ENCODE measurements at places on chromosomes 2 and 18. TPM values are rescaled to one million over a fixed set of nuclear protein-coding genes. Genes with fewer than 3 reads are reported as not detected.

DNA sequence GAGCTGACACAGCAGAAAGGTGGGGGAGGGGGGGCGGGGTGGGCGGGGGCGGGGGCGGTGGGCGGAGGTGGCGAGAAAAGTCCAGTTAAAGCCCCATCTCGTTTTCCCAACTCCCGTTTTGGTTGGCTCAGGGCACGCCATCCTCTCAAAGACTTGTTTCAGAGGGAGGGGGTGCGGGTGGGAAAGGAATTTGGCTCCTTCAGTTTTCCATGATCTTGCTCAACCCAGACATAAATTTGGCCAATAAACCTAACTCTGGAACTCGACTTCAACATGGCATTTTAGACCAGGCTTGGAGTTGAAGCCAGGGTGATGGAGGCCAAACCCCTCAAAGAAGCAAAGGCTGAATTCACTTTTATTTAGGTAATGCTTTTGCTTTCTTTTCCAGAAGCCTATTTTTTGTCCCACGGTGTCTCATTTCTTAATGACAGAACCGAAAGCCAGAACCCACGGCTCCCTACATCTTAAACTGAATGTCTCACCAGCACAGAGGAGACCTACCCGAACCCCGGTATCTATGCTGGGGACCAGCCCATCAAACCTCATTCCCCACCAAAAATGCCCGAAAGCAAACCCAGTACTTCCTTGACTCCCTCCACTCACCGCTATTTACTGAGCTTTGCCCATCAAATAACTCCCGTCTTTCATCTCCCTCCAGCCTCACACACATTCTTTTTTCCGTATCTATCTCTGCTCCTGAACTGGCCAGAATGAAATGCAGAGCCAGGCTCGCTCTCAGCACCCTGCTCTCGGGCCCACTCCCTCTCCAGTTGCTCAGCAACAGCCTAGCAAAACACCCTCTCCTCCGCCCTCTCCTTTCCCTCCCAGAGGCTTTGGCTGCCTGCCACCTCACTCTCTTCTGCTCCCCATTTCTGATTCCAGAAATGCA is 4.3 kb downstream of the IGFBP5 start:
- peak; percentile 79 for DNase-seq

GRCh38 chr18:35227254-35227653 is 13.6 kb upstream of the ZNF397 start:
- no peak for DNase-seq

DNA sequence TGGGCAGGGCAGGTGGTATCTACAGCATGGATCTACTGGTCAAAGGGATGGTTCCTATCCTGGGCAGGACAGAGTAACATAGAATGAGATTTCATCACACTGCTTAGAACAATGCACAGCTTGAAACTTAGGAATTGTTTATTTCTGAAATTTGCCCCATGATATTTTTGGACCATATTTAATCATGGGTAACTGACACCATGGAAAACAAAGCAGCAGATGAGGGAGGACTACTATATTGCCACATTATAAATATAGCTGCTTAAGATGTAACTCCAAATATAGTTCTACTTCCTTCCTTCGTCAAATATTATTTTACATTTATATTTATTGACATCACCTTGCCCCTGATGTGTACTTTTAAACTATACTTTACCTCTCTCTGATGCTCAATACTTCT is 254.7 kb downstream of the PTPRM start:
- no peak for DNase-seq

- DNase-seq: no peak
Observed at GRCh38 chr18:66124394-66124793, 373.6 kb downstream of the CDH7 start.

DNA sequence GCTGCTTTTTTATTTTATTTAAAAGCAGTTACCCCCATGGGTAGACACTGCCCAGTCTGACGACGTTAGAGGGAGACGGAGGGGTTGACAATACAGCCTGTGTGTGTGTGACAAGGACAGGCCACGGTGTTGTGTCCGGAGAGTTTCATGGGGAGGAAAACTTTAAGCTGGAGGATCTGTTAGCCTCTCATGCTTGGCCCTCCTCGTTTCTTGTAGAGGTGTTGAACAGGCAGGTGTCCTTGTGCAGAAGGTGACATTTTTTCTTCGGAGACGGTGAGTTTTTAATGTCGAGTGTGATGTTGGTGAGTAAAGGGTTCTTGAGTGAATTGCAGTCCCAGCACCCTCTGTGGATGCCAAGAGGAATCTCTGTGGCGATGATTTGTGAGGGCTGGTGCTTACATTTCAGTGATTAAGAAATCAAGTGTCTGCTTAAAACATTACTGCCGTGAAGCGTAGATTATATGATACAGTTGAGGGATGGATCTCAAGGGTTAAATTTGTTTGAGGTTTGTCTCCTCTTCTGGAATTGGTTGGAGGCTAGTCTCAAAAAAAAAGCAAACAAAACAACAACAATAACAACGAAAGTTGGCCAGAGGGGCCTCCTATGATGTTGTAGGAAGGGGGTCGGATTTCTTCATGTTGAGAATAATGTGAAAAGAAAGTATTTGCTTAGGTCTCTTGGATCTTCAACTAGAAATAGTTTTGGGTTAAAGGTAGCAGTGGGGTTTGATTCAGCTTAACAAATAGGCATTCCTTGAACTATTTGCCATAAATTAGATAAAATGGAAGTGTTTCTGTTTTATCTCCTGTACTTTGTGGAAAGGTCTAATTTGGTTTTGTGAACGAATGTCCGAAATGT is 1.6 kb downstream of the NCOA1 start:
- DNase-seq: no peak

DNA sequence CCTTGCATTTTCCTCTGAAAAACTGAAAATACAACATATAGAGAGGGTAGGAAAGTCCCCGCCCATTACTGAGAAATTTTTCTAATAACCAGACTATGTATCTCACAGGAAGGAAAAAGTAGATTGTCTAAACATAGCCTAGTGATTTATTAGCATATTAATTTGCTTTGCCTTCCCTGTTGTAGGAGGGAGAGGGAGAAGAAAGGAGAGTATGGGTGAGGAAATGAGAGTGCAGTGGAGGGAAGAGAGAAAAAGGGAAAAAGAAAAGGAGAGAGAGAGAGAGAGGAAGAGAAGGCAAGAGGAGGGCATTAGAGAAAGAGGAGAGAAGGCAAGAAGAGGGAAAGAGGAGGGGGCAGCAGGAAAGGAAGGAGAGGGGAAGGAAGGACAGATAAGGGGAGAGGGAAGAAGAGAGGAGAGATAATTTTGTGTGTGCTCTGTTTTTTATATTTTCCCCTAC is 3.6 kb upstream of the KYNU start:
- DNase-seq: no peak

DNA sequence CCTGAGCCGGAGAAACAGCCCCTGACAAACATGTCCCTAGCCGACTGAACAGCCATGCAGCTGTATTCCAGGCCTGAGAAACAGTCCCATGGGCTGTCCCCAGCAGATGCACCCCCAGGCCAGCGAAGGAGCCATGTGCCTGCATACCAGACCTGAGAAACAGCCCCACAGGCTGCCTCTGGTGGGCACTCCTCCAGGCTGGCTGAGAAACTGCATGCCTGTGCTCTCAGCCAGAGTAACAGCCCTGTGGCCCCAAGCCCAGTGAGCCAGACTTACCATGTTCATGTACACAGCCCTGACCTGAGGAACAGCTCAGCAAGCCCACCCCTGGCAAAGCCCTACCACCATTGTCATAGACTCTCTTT is 24.8 kb downstream of the BOLL start:
- DNase-seq: no peak

GRCh38 chr18:59643740-59644139 is 53.5 kb downstream of the CCBE1 start:
- DNase-seq: no peak

DNA sequence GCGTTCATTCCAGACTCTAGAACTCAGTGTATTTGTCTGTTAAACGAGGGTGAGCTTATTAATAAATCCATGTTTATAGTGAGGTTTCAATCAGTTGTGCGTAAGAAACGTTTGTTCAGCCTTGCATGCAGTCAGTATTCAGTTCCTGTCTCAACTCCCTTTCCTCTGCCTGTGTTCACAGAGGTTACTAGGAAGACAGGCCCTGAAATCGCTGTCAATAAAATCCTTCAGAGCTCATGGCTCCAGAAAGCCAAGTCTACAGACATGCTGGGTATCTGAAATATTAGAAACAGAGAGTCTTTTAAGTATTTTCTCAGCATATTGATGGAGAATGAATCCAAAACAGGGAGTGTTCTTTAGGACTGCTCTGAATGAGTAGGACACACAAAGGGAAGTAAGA is 75.4 kb downstream of the KLF7 start:
- DNase-seq: no peak

- DNase-seq: no peak
Observed at GRCh38 chr2:168323529-168324021, 76.2 kb upstream of the STK39 start.

- DNase-seq: no peak
Observed at GRCh38 chr2:188022389-188022788, 269.3 kb upstream of the GULP1 start.

DNA sequence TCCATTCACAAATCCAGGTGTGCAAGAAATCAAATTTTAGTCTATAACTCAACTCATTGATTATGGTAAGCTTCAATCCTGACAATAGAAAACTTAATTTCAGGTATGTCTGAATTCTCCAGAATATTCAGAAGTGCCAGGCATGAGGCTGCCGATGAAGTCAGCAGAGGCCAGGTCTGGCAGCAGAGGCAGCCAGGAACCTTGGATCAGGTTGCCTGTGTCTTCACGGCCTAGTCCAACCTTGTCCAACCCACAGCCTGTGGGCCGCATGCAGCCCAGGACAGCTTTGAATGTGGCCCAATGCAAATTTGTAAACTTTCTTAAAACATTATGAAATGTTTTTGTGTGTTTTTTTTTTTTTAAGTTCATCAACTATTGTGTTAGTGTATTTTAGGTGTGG is 46.9 kb upstream of the ASPRV1 start:
- no peak for DNase-seq

- DNase-seq: no peak
Observed at GRCh38 chr2:20955277-20956026, 88.4 kb downstream of the APOB start.

DNA sequence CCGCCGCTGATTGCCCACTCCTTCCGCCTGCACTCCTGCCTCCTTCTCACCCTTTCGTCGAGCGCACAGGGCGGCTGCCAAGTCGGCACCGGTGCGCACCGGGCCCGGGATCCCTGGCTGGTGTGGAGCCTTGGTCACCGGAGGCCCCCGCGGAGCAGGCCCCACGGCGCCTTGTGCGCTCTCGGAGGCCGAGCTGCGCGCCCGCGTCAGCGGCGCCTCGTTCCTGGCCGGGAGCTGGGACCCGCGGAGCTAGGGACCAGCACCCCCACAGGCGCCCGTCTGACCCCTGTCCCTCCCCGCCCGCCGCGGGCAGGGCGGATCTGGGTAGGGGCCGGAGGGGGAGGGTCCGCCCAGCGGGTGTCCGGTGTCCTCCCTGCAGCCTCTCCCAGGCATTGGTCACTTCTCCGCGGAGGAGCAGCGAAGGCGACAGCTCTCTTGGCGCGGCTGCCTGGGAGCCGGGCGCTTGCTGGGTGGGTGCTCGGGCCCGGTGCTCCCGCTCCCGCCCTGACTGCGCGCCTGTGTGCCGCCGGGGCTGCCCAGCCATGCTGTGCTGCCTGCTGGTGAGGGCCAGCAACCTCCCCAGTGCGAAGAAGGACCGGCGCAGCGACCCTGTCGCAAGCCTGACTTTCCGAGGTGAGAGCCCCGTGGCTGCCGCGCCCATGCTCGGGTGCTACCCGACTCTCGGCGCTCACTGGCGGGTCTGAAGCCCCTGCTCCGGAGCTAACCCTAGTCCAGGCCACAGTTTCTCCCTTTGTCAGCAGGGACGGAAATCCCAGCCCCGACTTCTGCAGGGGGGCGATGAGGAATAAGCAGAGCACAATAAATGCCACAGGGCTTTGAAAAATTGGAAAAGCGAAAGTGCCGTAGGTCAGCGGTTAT is 13.2 kb downstream of the DYSF start:
- no peak for DNase-seq

DNA sequence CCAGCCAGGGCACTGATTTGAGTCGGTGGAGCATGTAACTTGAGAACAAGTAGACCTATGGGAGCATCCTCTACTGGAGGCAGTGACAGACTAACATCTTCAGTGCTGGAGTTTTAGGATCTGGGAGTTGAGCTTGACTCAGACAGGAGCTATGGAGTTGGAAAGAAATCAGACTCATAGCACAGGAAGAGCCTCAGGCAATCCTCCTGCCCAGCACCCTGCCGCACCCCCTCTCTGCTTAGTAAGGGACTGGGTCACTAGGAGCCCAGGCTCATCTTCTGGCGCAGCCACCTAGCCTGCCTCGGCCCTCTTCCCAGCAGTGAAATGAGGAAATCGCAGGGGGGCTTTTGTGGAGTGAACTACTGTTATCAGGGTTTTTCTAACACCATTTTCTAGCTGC is 3.6 kb downstream of the ARID5A start:
- no peak for DNase-seq

GRCh38 chr18:66138642-66139041 is 387.8 kb downstream of the CDH7 start:
- DNase-seq: no peak

DNA sequence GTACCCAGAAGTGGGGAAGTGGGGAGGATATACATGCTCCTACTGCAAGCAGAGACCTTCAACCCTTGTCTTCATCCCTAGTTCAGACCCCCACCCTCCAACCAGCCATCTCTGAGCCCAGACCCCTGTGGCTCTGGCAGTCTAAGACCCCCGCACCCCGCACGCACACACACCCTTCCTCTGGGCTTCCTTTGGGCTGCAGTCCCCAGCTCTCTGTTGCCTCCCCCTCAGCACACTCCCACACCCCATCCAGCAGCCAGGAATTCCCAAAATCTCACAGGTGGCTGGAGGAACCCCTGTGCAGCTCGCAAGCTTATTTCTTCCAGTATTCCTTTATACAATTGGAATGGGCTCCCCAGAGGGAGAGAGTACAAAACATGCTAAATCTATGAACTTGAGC is 13.9 kb upstream of the GYPC start:
- DNase-seq: no peak

DNA sequence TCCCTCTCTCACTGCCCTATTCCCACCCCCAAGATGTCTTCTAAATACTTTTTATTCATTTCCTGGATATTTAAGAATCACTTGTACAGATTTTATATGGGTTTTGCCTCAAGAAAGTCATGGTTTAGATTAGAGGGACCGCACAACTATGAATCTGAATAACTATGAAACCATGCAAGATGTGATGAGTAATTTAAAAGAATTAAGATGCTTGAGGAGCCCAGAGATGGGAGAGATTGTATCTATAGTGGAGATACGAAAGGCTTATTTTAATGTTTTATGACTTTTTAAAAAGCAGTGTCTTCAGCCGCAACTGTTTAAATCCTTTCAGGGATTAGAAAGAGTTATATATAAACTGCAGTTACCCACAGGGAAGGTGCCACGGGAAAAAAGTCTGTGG is 324.1 kb downstream of the LPIN1 start:
- no peak for DNase-seq

The GNLY gene
- total RNA-seq: 5.1 TPM

The ST8SIA5 gene
- 0.78 TPM for total RNA-seq

The PMS1 gene
- total RNA-seq: 31.3 TPM

The DCC gene
- not detected for total RNA-seq

The GLB1L gene
- 13.9 TPM for total RNA-seq

Data from ovary (tissue), 10 donors.